Stimulated activated CD8-positive, alpha-beta memory T cell treated with anti-CD3 and anti-CD28 coated beads, Interleukin-12 subunit alpha, Interleukin-12 subunit beta, amount 100 ng/mL, for 4 hours (primary cell): ENCODE measurements at places on chromosomes 3 and 15.

DNA sequence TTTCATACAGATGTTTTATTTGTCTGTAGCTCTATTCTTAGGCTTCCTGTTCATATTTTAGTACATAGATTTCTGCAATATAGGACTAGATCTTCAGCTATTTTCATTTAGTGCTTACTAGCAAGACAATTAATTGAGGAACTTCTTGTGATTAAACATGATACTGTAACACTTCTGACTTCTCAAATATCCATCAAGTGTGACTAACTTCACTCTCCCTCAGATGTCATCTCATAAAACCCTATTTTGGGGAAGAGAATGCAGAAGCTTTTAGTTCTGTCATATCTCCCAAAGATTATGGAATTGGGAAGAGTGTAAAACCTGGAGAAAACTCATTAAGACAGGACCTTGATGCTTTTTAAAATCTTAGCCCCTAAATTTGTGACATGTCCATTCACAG is 28.6 kb upstream of the GOLIM4 start:
- DNase-seq: no peak

DNA sequence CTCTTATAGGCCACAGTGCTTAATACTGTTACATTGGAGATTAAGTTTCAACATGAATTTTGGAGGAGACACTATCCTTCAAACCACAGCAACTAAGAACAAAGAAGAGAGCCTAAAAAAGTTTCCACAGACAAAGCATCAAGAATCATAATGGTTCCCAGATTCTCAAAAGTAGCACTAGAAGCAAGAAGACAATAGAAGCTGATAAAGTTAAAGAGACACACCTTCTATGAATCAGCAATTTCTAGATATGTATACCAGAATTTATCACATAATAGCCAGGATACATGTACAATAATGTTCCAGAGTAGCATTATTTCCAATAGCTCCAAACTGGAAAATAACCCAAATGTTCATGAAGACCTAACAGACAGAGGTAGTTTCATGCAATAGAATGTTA is 12.2 kb downstream of the NKIRAS1 start:
- DNase-seq: no peak

DNA sequence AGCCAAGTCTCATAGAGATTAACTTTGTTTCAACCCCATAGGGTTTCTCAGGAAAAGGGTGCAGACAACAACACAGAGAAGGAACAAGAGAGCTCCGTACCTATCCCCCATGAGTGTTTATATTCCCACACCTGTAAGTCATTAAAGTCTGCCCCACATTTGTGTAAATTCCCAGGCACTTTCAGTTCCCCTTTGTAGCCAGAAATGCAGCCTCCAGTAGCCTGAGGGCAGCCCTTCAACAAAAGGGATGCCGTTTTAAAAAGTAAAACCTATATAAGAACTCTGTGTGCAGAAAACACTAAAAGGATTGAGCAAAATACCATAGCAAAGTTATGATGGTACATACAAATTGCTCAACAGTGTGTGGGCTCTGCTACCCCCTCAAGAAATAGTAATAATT is 59.7 kb upstream of the TMEM108 start:
- no peak for DNase-seq

- DNase-seq: no peak
Measured at GRCh38 chr3:106560451-106560966, 691.7 kb upstream of the CBLB start.

- DNase-seq: no peak
Measured at GRCh38 chr3:155135003-155135402, 54.9 kb downstream of the MME start.

GRCh38 chr3:124435467-124435866 is 294.8 kb upstream of the UMPS start:
- no peak for DNase-seq

- DNase-seq: no peak
Measured at GRCh38 chr15:75123395-75123794, 78.3 kb upstream of the C15orf39 start.

DNA sequence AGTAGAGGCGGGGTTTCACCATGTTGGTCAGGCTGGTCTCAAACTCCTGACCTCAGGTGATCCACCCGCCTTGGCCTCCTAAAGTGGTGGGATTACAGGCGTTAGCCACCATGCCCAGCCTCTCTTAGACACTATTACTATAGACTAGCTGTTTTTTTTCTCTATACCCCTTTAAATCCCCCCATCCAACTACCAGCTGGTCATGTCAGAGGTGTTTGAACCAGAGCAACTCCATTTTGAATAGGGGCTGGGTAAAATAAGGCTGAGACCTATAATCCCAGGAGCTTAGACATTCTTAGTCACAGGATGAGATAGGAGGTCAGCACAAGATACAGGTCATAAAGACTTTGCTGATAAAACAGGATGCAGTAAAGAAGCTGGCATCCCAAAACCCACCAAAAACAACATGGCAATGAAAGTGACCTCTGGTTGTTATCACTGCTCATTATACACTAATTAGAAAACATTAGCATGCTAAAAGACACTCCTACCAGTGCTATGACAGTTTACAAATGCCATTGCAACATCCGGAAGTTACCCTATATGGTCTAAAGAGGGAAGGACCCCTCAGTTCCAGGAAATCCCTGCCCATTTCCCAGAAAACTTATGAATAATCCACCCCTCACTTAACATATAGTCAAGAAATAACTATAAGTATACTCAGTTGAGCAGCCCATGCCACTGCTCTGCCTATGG is 57.8 kb upstream of the GPD1L start:
- DNase-seq: no peak
